ENCODE measurements at places on chromosomes 1 and 21. TPM values are rescaled to one million over a fixed set of nuclear protein-coding genes. Genes with fewer than 3 reads are reported as not detected.
A peak's percentile ranks its signal among the peaks of the same experiment; 100 is the strongest.

- DNase-seq: peak; percentile 13
Measured at GRCh38 chr1:50705041-50705440, 255.0 kb downstream of the FAF1 start.

SRGAP2B gene
- 14.3 TPM for polyA plus RNA-seq

- DNase-seq: no peak
Measured at GRCh38 chr21:45599146-45599581, 44.4 kb upstream of the PCBP3 start.

SLFNL1 gene
- polyA plus RNA-seq: 0.09 TPM

RBM11 gene
- 0.10 TPM for polyA plus RNA-seq

FAM151A gene
- not detected for polyA plus RNA-seq

DNA sequence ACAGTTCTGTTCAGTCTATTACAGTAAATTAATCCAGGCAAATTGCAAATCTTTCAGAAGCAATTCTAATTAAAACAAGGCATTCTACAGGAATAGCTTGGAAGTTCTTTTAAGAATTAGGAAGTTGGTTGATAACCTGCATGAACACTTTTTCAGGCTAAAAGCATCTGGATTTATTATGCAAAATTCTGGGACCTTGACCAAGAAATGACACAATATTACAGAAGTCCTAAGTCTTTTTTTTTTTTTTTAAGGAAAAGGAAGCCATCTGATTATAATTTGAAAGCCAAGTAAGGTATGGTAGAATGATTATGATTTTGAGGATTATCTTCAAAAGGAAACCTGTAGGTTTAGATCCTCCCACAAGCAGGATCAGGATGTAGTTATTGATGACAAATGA lies 74.7 kb upstream of the KCNK2 start:
- peak; percentile 61 for DNase-seq

- DNase-seq: peak; percentile 34
Measured at GRCh38 chr1:211281320-211282022, 22.3 kb downstream of the RCOR3 start.

DNA sequence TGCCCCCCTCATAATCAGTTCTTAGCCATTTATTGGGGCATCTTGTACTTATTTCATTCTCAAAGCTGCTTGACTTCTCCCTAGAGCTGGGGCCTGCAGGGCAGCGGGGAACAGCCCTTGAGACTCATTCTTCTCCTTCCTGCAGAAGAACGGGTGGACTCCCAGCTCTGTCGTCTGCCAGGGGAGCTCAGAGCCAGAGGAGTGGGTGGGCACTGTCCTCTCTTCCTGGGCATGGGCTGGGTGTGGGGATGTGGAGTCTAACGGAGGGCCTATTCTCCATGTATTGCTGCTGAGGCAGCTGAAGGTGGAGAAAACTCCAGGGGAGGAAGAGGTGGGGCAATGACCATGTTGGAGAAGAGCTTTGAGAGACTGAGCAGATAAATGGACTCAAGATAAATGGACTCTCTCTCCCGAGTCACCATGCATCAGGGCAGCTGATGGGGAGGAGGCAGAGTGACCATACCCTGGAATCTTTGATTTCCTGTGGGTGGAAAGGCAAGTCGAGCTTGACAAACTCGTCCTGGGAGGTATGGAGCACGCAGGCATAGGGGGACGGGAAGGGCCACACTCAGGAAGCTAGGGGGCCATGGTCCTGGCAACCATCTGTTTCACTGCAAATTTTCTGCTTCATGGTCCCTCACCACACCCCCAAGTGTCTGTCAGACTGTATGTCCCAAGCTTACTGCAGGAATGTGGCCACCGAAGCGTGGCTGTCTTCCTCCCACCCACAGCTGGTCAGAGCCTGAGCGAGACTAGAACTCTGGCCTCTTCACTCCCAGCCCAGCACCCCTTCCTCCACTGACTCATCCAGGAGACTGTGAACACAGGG lies 56.9 kb upstream of the ATP2B4 start:
- peak; percentile 83 for DNase-seq

- no peak for DNase-seq
Measured at GRCh38 chr1:191695865-191696264, 462.4 kb upstream of the RGS18 start.

ADAM30 gene
- polyA plus RNA-seq: not detected

DNA sequence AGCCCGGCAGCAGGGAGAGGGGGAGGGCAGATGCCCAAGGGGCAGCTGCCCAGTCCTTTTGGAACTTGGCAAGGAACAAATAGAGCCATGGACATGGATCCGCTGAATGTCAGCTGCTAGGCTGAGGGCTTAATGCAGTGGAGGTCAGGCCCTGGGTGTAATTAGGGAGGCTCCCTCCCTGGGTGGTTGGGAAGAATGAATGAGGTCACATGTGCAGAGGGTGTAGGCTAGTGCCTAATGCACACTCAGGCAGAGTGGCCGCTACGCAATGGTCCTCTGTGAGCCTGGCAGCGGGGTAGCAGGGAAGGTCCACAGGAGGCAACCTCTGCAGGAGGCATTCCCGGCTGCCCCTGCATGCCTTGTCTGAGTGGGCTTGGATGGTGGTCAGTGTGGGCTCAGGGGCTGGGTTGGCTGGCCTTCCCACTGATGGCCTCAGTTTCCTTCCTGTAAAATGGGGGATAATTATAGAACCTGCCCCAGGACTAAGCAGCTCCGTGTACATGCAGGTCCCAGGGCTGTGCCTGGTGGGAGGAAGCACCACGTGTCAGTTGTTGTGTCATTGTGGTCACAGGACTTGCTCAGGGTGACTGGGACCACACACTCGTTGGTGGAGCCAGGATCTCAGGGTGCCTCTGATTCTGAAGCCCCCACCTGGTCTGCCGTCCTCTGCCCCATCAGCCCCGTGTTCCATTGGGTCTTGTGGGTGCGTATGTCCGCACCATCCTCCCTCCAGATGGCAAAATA lies 81.6 kb upstream of the ACTL8 start:
- DNase-seq: no peak

GRCh38 chr21:35578347-35578782 lies 482.0 kb downstream of the SETD4 start:
- peak; percentile 93 for DNase-seq

- DNase-seq: peak; percentile 76
Measured at GRCh38 chr1:54886724-54887664, at the start of gene DHCR24. Gene DHCR24, minus strand, starts transcription at chr1:54887195. Its CDS starts 76 bp downstream, at chr1:54887119.

STUM gene
- polyA plus RNA-seq: not detected

GRCh38 chr1:103129255-103129654 lies 20.9 kb upstream of the COL11A1 start:
- DNase-seq: peak; percentile 55

- DNase-seq: peak; percentile 27
Measured at GRCh38 chr1:185776522-185776921, 42.3 kb downstream of the HMCN1 start.

GRCh38 chr1:233614173-233614742 lies 352 bp downstream of the KCNK1 start:
- peak; percentile 19 for DNase-seq

HORMAD1 gene
- not detected for polyA plus RNA-seq

PAQR7 gene
- 12.0 TPM for polyA plus RNA-seq

DNA sequence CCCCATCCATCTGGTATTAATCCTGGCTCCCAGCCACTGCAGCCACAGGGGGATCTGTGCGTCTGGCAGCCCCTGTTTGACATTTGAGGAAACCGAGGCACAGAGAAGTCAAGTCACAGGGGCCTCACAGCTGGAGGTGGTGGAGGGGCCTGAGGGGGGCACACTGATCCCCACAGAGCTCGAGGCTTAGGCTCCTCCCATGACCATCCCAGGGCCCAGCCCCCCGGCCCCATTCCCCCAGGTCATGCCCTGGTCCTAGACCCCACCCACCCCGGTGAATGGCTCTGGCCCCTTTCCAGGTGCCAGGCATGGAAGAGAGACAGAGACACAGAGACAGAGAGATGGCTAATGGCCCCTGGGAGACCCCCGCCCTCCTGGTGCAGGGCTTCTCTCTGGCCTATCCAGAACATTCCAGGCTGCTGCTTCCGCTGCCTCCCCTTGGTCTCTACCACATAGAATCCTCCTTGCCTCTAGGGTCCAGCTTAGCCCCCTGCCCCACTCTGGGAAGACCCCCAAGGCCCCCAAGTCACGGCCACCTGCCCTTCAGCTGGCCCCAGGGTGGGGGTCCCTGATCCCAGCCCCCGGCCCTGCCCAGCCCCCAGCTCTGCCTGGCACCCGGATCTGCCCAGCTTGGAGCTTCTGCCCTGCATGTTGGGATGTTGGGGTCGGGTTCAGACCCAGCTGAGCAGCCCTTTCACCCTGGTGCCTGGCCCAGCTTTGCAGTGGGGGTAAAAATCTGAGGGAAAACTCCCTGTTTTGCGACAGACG lies 29.2 kb upstream of the LRRC3 start:
- no peak for DNase-seq

DNA sequence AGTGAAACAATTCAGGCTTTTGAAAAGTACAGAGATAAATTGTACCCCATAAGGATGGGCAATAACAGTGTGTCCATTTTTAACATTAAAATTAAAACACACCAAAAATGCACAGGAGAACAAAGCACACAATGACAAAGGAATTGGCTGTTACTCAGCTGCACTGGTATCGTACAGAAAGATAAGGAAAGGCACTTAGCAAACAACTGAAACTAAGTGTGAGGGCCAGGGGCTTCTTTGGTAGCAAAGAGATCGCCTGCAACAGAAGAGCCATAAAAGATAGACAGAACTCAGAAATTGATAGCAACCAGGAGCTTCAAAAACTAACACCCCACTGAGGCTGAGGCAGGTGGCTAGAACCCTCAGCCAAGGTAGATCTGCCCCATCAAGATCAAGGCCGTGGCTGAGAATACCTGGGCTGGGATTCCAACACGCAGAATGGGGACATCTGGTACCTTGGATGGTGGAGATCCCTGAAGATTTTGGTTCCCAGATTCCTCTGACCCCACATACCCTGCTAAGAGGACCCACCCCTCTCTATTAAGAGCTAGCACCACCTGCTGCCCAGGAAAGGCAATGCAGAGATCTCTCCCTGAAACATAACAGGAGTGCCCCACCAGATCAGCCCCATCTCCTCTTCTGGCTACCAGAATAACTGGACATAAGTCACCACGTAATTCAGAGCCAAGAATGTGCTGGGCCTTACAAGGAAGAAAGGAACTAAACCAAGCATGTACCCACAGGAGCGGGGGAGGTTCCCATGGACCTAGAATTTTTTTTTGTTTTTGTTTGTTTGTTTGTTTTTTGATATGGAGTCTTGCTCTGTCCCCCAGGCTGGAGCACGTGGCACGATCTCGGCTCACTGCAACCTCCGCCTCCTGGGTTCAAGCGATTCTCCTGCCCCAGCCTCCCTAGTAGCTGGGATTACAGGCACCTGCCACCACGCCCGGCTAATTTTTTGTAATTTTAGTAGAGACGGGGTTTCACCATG lies 16.2 kb downstream of the PLEKHO1 start:
- peak; percentile 55 for DNase-seq

DNA sequence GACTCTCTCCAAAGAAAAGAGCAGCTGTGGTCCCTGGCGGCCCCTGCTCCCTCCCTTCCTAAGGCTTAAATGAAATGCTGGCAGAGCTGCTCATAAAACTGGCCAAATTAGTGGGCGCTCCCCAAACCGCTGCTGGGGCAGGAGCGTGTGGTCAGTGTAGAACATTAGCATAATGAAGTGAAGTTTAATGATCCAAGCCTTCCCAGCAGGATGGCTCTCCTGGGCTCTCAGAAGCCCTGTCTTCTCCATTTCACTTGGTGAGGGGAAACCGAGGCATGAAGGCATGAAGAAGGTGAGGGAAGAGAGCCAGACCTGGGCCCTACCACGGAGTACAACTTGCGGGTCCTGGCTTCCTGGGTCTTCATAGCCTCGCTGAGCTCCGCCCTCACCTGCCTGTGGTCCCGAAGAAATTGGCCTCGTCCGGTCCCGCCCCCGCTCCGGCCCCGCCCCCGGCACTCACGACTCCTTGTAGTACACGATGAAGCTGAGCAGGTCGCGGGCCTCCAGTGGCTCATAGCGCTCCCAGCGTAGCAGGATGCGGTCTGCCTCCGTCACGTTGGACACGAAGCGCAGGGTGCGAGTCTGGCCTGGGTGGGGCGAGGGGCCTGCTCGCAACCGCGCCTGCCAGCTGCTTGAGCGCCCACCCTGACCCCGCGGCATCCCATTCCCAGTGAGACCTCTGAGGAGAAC lies 10.3 kb downstream of the INSRR start:
- no peak for DNase-seq

DNA sequence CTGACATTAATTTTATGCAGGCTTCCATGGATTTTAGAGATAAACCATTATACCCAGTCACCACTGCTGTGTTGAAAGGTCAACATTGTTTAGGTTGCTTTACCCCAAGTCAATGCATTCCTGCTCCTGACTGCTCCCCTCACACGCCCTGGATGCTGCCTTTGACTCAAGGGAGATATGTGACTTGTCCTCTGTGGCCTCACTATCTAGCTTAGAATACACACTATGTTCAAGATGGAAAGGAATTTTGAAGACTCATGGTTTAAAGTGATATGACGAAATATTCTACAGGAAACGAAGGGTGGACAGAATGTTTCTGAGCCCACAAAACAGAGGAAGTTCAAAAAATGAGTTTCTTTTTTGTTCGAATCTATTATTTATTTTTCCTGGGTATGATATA lies 170.4 kb upstream of the NR5A2 start:
- peak; percentile 56 for DNase-seq

DNA sequence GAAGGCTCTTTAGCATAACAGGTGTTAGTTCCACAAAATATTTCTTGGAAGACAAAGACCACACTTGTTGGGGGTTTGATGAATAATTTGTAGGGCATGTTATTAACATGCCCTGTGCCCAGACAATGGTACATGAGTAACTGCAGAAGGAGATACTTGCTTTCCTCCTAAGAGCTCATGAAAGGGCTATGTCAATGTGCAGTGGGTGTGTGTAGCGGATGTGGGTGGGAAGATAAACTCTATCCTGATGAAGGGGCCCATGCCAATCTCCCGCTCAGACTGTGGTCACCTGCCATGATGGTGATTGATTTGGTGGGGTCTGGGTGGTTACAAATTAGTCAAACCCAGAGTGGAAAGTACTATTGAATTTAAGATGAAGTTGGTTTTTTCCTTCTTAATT lies 69.8 kb upstream of the DNAH14 start:
- DNase-seq: no peak

GRCh38 chr1:204797401-204797800 lies 73.3 kb upstream of the NFASC start:
- DNase-seq: no peak

SYPL2 gene
- 0.65 TPM for polyA plus RNA-seq

- DNase-seq: no peak
Measured at GRCh38 chr1:1624443-1625403, 7.2 kb upstream of the MMP23B start.

KCND3 gene
- 0.03 TPM for polyA plus RNA-seq

RIPPLY3 gene
- polyA plus RNA-seq: 0.07 TPM

DNA sequence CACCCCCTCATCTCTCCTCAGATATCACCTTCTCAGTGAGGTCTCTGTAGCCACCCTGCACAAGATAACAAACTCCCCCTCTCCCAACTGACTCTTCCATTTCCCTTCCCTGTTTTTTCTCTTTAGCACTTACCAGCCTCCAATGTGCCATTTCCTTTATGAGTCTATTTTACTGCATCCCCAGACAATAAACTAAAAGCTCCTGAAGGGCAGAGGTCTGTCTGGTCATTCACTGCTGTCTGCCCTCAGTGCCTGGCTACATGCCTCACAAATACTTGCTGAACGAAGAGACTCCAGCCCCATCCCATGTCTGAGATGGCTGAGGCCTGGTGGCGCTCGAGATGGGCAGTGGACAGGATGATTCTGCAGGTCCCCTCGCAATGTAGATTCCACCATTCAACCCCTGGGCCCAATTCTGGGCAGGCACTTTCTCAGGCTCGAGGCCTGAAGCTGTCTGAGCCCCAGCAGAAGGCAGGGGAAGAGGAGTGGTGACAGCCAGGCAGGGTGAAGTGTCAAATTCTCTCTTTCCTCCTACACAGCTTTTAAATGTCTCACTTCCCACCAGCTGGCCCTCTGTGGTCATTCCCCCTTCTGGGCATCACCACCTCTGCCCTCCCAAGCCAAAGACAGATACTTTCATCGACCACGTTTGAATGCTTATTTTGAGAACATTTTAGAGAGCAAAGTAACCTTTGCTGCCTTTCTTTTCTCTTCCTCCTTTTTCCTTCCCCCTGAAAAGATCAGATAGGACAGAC lies 6.6 kb downstream of the LRRN2 start:
- DNase-seq: no peak
